Activated CD4-positive, alpha-beta memory T cell treated with anti-CD3 and anti-CD28 coated beads for 36 hours (primary cell): ENCODE measurements at places on chromosomes 7 and 10. TPM values are rescaled to one million over a fixed set of nuclear protein-coding genes. Genes with fewer than 3 reads are reported as not detected.

- H3K4me3 ChIP-seq: no peak overlapping the region
- H3K27me3 ChIP-seq: peaks cover 6% of the 10 kb centered on the region
- H3K4me1 ChIP-seq: no peaks in the 10 kb centered on the region
- H3K27ac ChIP-seq: no peak overlapping the region
- no peak for DNase-seq
- no peaks in the 10 kb centered on the region for H3K36me3 ChIP-seq
Measured at GRCh38 chr10:728603-729002, 39.1 kb upstream of the DIP2C start.

- no peaks in the 10 kb centered on the region for H3K27me3 ChIP-seq
- H3K4me3 ChIP-seq: no peak overlapping the region
- no peaks in the 10 kb centered on the region for H3K4me1 ChIP-seq
- no peak overlapping the region for H3K27ac ChIP-seq
- no peaks in the 10 kb centered on the region for H3K36me3 ChIP-seq
- no peak for DNase-seq
Measured at GRCh38 chr10:77881222-77881621, 45.3 kb downstream of the DLG5 start.

DNA sequence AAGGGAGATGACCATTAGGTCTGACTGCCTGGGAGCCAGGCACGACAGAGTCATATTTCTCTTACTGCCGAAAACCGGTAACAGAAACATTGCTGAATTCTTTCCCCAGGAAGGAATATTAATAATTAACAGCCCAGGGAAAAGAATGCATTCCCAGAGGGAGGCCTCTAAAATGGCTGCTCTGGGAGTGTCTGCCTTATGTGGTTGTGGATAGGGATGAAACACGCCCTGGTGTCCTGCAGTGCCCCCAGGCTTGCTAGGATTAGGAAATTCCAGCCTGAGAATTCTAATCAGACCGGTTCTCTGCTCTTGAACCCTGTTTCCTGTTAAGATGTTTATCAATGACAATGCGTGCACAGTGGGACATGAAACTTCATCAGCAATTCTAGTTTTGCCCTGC, 226.7 kb downstream of the GPAM start:
- H3K4me1 ChIP-seq: no peaks in the 10 kb centered on the region
- no peak overlapping the region for H3K27ac ChIP-seq
- no peak for DNase-seq
- no peak overlapping the region for H3K4me3 ChIP-seq

- no peak for DNase-seq
- H3K27ac ChIP-seq: no peak overlapping the region
- H3K4me3 ChIP-seq: no peak overlapping the region
- no peaks in the 10 kb centered on the region for H3K36me3 ChIP-seq
Measured at GRCh38 chr7:42395607-42396006, 158.6 kb upstream of the GLI3 start.

- DNase-seq: no peak
- no peak overlapping the region for H3K27ac ChIP-seq
- no peaks in the 10 kb centered on the region for H3K27me3 ChIP-seq
Measured at GRCh38 chr7:74043523-74043951, 15.6 kb downstream of the ELN start.

Gene HOGA1
- total RNA-seq: not detected
